Stimulated activated CD8-positive, alpha-beta memory T cell treated with anti-CD3 and anti-CD28 coated beads, Interleukin-2, amount 100 ng/mL, for 48 hours (primary cell): ENCODE measurements at places on chromosomes 5 and 9.

GRCh38 chr5:1122511-1123294, 10.8 kb upstream of the SLC12A7 start:
- DNase-seq, result no peak

- DNase-seq, result peak; percentile 42
These were observed 193.8 kb upstream of the ZNF618 start for GRCh38 chr9:113682297-113682771.

DNA sequence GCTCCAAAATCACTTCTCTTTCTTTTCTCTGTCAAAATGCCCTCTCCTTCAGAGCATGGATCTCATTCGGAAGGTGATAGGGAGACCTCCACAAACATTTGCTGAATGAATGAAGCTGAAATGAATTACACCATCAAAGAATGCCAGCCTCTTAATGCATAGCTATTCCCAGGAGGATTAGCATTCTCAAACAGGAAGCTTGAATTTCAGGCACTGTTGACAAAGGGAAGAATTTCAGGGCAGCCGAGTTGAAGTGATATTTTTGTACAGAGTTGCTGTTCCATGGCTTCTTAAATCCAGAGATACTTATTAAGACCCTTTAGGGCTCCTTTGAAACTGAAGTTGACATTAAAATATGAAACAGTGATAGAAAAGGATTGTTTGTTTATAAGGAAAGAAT, 18.8 kb downstream of the HBEGF start:
- DNase-seq, result no peak

GRCh38 chr5:139185589-139185988, 12.6 kb downstream of the SIL1 start:
- no peak for DNase-seq

- DNase-seq, result no peak
These were observed 342.4 kb downstream of the FGF10 start for GRCh38 chr5:44046619-44047364.

DNA sequence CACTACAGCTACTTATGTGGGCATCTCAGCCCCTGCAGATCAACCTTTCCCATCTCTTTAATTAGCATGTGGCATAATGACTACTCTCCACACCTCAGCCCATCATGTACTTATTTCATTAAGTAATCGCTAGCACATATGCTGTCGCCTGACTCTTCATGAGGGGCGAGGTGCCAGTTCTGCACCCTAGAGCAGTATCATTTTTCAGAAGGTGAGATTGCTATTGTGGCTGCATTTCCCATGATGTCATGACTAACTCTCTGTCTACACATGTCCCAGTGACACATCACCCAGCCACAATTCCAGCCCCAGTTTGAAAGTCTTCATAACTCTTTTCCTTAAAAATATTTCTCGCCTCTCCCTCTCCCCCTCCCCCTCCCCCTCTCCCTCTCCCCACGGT, 7.6 kb upstream of the F2RL1 start:
- no peak for DNase-seq

- no peak for DNase-seq
These were observed 2.0 kb downstream of the CNOT6 start for GRCh38 chr5:180495991-180496741.

DNA sequence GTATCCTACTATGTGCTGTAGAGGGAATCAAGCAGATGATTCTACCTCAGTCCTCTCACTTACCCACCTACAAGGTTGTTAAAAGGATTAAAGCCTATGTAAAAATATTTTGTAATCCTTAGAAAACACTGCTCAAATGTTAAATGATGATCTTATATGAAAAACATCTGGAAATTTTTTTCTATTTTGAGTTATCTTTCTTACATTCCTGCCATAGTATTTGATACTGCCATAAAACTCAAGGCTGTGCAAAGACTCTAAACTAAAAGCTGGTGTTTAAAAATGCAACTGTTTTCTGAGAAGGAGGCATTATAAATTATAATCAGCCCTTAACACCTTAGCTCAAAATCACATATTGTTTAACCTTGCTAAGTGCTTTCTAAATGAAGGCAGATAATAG, 474.2 kb downstream of the PRELID2 start:
- DNase-seq, result no peak

DNA sequence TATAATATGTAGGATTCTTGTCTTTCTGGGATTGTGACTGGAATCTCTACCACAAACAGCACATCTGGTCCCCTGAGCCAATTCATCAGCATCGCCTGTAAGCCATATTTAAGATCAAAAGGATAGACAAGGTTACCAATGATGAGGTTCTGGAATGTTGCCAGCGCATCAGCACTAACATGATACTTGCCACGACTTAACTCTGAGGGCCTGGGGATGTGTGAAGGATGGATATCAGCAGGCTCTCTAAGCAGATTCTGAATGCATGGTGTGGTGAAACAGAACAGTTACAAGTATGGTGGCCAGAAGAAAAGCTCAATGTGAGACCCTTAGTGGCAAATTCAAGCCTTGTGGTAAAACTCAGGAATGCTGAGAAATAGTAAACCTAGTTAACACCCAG, 143.0 kb downstream of the XRCC4 start:
- DNase-seq, result no peak

GRCh38 chr9:115671236-115671962, 482.2 kb upstream of the PAPPA start:
- no peak for DNase-seq

DNA sequence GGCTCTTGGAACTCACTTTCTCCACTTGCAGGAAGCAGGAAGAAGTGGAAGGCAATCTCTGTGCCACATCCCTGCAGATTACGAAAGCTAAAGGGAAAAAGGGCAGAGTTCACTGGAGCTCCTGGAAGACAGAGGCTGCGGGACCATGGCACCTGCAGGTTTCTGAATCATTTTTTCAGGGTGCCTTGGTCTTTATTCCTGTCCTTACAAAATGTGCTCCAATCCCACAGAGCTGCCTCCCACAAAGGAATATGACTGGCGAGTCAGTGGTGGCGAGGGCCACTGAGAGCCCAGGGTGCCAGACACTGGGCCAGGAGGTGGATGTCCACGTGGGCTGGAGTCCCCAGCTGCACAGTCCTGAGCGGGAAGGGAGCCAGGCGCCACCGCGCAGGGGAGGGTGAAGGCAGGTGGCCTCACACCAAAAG, 183.0 kb downstream of the FANCC start:
- DNase-seq, result no peak

DNA sequence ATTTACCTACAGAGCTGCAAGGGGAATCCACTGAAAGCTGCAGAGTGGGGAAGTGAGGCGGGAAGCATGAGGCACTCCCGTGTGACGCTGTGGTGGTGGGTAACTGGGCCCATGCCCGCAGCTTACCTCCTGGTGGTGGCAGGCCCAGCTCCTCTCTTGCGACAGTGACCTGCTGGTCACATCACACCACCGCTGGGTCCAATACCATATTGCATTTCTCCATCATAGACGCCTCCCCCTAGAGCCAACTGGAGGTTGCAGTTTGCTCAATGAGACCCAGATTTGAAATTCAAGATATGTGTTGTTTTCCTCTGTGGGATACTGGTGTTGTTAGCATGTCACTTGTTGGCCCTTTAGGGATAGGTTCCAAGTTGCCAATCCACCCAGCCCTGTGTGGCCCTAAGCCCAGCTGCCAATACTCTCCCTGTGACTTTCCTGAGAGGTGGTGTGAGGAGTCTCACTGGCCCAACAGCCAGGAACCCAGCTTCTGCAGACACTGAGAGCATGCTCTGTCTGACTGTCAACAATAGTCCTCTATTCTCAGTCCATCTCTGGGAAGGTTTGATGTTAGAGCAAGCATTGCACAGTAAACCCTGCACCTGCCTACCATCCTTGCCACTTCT, 428.3 kb downstream of the GADD45G start:
- DNase-seq, result no peak

DNA sequence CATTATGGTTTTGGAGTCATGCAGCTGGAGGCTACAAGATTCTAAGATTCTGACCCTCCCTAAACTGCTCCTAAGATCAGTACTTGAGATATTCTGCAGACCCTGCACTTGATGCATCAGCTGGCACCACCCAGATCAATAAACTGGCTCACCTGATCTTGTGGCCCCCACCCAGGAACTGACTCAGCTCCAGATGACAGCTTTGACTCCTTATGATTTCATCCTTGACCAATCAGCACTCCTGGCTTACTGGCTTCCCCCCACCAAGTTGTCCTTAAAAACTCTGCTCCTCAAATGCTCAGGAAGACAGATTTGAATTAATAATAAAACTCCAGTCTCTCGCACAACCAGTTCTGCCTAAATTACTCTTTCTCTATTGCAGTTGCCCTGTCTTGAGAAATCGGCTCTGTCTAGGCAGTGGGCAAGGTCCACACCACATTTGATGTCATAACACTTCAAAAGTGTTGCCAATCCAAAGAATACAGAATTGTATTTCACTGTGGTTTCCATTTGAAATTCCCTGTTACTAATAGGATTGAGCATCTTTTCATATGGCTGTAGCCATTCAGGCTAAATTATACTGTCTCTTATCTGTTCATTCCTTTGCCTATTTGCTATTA, 14.8 kb upstream of the SLC30A5 start:
- no peak for DNase-seq

DNA sequence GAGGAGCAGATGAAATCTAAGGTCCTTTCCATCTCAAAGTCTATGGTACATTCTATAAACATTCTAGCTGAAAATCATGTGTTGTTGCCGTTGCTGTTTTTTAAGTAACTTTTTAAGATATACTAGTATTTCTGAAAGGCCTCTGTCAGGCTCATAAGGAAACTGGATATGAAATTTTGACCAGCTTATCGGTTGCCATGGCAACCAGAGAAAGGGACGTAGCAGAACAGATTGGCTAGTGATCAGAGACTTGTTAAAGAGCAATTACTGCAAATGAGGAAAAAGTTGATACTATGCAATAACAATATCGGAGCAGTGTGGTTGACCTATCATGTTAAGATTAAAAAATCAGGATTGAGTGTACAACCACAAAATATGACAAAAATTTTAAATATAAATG, 57.0 kb upstream of the RNF180 start:
- DNase-seq, result no peak

- DNase-seq, result no peak
These were observed 34.3 kb downstream of the NIPAL4 start for GRCh38 chr5:157494178-157494832.
